ENCODE measurements at places on chromosomes 7 and 10.

GRCh38 chr7:124071843-124072242 is 39.0 kb upstream of the TMEM229A start:
- peak; percentile 64 for DNase-seq

DNA sequence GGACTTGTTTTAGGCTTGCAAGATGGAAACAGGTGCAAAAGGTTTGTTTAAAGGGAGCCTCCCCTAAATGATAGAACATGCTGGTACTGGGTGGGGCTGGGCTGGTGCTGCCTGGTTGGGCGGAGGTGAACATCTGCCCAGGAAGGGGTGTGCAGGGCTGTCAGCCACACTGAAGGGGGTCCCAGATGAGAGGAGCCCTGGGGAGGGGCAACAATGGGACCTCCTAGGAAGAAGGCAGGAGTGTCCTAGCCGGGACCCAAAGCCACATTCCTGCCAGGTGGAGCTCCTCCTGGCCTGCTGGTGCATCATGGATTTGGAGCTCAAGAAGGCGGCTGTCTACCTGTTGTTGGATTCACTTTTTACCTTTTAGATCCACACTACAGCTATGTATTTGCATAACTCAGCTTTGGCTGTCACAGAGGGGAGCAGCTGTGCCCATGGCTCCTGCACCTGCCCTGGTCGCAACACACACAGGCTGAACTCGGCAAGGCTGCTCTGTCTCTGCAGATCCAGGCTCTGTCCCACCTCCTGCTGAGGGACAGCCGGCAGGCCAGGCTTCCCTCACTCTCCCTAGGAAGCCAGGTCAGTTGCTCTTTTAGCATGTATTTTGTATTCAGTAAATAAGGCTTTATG is 59.9 kb downstream of the ADARB2 start:
- DNase-seq: no peak

DNA sequence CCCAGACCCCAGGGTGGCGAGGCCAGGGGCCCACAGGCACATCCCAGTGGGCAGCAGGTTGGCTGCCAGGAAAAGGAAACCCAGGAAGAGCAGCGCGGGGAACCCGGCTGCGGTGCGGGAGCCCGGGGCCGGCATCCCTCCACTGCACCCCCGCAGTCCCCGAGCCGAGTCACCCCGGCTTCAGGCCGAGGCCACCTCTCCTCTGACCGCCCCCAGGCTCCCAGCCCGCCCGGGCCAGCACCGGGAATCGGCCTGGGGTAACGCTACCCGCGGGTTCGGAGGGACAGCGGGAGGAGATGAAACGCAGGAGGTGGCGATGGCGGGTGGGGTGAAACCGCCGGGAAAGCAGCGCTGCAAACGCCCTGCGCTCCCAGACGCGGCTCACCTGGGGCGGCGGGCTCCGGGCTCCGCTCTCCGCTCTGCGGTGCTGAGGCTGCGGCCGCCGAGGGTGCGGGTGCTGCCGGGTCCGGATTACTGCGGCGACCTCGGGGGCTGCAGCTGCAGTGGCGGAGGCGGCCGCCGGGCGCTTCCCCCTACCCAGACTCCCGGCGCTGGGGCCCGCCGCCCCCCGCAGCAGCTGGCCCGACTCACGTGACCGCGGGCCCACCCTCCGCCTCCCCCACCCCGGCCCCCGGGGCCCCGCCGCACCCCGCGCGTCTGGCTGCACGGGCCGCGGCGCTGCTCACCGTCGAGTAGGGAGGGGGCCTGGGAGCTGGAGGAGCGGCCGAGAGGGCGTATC is at the start of gene SCRN1:
Gene SCRN1 (minus strand): TSS at position 545 of the 739 bp plus-strand sequence. CDS start 20,734 bp downstream, outside the sequence.
- DNase-seq: peak; percentile 87

DNA sequence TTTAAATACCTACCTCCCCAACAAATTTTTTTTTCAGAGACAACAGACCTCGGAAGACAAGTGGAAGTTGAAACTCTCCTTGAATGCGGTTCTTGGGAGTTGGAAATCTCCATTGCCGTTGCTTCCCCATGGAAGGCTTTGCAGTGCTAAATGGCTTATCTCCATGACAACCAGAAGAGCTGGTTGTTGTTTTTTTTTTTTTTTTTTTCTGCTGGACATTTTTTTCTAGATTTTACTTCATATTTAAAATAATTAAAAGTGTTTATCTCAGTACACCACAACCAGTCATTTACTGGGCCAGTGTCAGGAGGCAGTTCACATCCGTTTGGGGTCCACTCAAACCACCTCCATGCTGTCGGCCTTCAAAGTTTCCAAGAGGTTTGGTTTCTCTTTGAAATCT is 348.5 kb upstream of the PRKCQ start:
- no peak for DNase-seq

DNA sequence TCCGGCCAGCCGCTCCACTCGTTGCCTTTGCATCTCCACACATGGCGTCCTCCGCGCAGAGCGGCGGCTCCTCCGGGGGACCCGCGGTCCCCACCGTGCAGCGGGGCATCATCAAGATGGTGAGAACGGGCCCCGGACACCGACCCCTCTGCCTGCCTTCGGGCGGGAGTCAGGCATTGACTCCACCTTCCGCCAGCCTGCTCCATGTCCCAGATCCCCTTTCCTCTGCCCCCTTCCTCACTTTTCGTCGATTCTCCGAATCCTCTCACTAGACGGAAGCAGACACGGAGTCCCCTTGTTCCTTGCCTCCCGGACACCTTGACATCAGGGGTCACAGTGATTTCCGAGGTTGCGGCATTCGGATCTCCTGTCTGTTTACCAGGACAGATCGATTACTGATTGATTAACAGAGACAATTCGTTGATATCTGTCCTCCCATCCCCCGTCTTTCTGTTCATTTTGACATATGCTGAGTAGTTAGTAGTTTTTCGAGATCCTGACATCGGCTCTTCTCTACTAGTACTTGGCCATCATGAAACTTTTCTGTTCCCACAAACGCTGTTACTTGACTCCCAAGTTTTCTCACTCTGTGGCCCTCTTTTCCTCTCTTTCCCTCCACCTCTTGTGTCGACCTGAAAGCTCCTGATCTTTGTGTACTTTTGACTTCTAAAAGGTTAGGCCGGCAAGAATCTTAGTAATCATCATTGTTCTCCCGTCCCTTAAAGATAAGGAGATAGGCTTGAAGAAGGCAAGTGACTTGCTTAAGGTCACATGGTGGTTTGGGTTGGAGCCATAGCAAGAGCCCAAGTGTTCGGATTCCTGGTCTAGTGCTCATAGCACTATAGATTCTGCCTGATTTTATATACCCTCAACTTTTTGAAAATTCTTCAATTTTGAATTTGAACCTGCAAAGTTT is 597 bp downstream of the SND1 start:
- DNase-seq: peak; percentile 67

Data from NCI-H69 (cell line).